ENCODE measurements at places on chromosomes 5 and 9. TPM values are rescaled to one million over a fixed set of nuclear protein-coding genes. Genes with fewer than 3 reads are reported as not detected.

DNA sequence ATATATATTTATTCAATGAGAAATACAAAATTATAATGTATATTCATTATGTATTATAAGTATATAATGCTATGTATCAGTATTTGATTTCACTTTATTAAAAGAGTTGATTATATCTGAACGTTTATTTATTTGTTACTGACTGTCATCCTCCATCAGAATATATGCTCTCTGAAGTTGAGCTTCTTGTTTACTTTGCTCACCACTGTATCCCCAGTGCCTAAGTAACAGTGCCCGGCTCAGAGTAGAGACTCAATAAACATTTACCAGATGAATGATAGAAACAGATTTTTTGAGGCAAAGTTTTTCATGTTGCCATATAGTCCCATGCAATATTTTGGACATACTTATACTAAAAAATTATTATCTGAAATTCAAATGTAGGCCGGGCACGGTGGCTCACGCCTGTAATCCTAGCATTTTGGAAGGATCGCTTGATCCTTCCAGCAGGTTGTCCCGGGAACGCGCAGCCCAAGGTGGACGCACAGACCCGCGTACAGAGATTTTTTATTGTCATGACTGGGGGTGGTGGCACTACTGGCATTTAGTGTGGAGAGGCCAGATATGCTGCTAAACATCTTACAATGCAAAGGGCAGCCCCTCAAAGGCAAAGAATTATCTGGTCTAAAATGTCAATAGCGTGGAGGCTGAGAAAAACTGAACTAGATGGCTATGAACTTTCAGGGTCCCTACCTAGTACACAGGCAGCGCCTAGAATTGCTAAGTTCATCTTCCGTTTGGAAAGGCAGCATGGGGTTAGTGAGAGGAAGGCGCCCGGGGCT lies 761 bp upstream of the DNAJC25 start:
- H3K27ac ChIP-seq = peak overlapping the region; percentile 69
- DNase-seq = no peak
- no peaks in the 10 kb centered on the region for H3K4me1 ChIP-seq

GRCh38 chr5:136730426-136730825 lies 365.1 kb upstream of the TRPC7 start:
- DNase-seq = no peak
- no peaks in the 10 kb centered on the region for H3K4me1 ChIP-seq
- no peak overlapping the region for H3K4me3 ChIP-seq
- H3K27me3 ChIP-seq = no peaks in the 10 kb centered on the region
- H3K27ac ChIP-seq = no peak overlapping the region

MROH2B gene
- total RNA-seq = not detected

KIF4B gene
- total RNA-seq = not detected

PRRX2 gene
- not detected for total RNA-seq

GRCh38 chr5:114447084-114447773 lies 85.4 kb downstream of the KCNN2 start:
- no peaks in the 10 kb centered on the region for H3K4me1 ChIP-seq
- H3K4me3 ChIP-seq = no peak overlapping the region
- DNase-seq = no peak
- no peak overlapping the region for H3K27ac ChIP-seq
- H3K27me3 ChIP-seq = no peaks in the 10 kb centered on the region
- no peaks in the 10 kb centered on the region for H3K36me3 ChIP-seq

DNA sequence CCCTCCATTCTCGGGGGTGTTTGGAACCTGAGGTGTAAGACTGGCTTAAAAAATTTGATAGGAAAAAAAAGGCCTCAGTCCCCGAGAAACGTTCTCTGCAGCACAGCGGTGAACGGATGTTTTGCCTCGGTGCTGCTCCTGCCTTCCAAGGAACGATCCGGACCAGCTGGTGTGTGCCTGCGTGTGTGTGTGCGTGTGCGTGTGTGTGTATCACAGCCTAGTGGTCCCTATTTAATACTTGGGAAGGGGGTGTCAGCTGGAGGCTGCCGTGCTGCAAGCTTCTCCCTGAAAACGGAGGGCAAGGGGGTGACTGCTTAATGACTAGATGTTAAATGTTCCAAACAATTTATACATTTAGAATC lies 76.9 kb downstream of the LHX2 start:
- no peaks in the 10 kb centered on the region for H3K4me1 ChIP-seq
- no peak overlapping the region for H3K27ac ChIP-seq
- no peak for DNase-seq
- H3K4me3 ChIP-seq = no peak overlapping the region
- no peaks in the 10 kb centered on the region for H3K27me3 ChIP-seq

ZNF618 gene
- 6.9 TPM for total RNA-seq

DNA sequence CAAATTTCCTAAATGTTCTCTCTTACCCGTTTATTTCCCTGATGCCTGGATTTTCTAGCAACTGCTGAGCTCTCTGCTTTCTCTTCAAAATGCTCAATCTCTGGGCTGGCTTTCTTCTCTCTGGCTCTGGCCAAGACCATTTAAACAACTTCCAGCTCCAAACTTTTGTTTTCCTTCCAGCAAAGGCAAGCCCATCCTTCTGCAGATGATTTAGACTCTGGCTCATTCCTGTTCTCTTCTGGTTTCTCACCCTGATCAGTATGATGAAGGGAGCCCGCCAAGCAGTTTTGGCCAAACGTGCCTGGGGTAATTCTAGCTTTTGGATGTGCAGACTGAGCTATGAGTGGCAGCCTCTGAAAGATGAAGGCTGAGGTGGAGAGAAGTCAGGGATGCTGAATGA lies 78.1 kb downstream of the HSPA4 start:
- H3K4me1 ChIP-seq = no peaks in the 10 kb centered on the region
- H3K27me3 ChIP-seq = no peaks in the 10 kb centered on the region
- no peaks in the 10 kb centered on the region for H3K36me3 ChIP-seq
- H3K27ac ChIP-seq = no peak overlapping the region
- H3K4me3 ChIP-seq = no peak overlapping the region

DNA sequence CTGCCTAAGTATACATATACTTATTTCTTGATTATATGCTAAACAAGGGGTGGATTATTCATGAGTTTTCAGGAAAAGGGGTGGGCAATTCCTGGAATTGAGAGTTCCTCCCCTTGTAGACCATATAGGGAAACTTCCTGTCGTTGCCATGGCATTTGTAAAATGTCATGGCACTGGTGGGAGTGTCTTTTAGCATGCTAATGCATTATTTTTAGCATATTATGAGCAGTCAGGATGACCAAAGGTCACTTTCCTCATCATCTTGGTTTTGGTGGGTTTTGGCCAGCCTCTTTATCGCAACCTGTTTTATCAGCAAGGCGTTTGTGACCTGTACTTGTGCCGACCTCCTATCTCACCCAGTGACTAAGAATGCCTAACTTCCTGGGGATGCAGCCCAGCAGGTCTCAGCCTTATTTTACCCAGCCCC lies 80.9 kb downstream of the ALDH7A1 start:
- H3K27me3 ChIP-seq = no peaks in the 10 kb centered on the region
- no peak for DNase-seq
- no peak overlapping the region for H3K4me3 ChIP-seq
- no peaks in the 10 kb centered on the region for H3K36me3 ChIP-seq

GFRA3 gene
- 0.30 TPM for total RNA-seq

- DNase-seq = no peak
- H3K4me1 ChIP-seq = no peaks in the 10 kb centered on the region
- H3K27ac ChIP-seq = no peak overlapping the region
- no peaks in the 10 kb centered on the region for H3K27me3 ChIP-seq
- H3K36me3 ChIP-seq = no peaks in the 10 kb centered on the region
These were observed 197.4 kb upstream of the ISL1 start for GRCh38 chr5:51185850-51186329.

GRCh38 chr5:122429545-122430318 lies 117.7 kb downstream of the SNCAIP start:
- no peak overlapping the region for H3K27ac ChIP-seq
- H3K4me1 ChIP-seq = no peaks in the 10 kb centered on the region
- no peaks in the 10 kb centered on the region for H3K36me3 ChIP-seq

- DNase-seq = no peak
- H3K27me3 ChIP-seq = no peaks in the 10 kb centered on the region
- H3K27ac ChIP-seq = no peak overlapping the region
These were observed 434.7 kb downstream of the DTWD2 start for GRCh38 chr5:118553662-118554061.

DNA sequence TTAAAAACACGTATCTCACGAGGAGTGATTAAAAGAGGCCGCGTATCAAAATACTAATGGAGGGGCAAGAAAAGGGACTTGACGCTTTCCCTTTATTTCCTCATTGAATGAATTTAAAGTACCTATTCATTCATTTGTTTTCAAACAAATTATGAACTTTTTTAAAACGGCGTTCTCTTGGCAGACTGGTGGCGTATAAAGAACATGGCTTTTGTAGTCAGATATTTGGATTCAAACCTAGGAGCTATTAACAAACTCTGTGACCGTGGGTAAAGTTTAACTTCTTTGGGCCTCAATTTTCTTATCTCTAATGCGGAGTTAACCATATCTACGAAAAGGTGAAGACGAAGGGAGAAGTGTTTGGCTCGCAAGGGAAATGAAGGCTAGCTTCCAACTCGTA lies 876 bp downstream of the CAAP1 start:
- peak overlapping the region; percentile 96 for H3K4me3 ChIP-seq
- peaks cover 7% of the 10 kb centered on the region for H3K4me1 ChIP-seq
- H3K27ac ChIP-seq = peak overlapping the region; percentile 88
- H3K36me3 ChIP-seq = no peaks in the 10 kb centered on the region
- no peak for DNase-seq

DNA sequence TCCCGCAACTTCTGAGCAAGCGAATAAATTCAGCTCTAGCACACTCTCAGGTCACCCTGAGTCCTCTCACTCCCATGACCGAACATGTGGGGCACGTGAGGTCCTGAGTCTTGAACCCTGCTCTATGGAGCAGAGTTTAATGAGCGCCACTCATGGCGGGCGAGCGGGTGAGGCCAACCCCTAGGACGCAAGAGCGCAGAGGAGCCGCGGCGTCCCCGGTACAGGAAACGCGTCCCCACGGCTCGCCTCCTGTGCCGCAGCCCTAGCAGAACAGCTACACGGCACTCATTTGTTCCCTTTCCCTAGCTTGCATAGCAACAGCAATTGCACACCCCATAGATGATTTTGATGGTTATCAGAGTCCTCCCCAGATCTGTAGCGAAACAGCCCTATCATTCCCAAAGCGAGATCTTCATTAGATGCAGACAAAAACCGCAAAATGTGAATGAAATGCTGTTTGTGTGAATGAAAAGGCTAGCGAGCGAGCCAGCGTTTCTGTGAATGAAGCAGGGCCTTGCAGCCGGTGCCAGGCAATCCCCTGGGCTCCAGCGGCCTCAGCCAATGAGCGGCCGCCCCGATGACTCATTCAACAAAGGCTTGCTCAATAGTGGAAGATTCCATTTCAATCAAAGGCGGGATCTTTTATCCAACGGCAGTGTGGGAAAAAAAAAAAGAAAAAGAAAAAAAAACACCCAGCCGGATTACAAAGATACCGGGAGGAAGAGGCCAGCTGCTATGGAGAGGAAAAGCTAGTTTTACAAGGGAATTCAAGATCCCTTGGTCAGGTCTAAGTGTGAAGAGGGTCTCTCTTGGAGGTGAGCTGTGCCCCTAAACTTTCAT lies 1.5 kb upstream of the SHC3 start:
- no peaks in the 10 kb centered on the region for H3K36me3 ChIP-seq
- peak overlapping the region; percentile 27 for H3K4me3 ChIP-seq

GRCh38 chr5:97163360-97163764 lies 19.7 kb downstream of the RIOK2 start:
- no peaks in the 10 kb centered on the region for H3K4me1 ChIP-seq
- no peak for DNase-seq
- H3K4me3 ChIP-seq = no peak overlapping the region
- no peaks in the 10 kb centered on the region for H3K36me3 ChIP-seq

GRCh38 chr5:105684799-105685198 lies 1985.9 kb downstream of the EFNA5 start:
- no peak overlapping the region for H3K4me3 ChIP-seq
- no peaks in the 10 kb centered on the region for H3K27me3 ChIP-seq
- no peak overlapping the region for H3K27ac ChIP-seq

SPINK4 gene
- total RNA-seq = not detected

- H3K27me3 ChIP-seq = no peaks in the 10 kb centered on the region
- H3K27ac ChIP-seq = no peak overlapping the region
- no peak for DNase-seq
- no peaks in the 10 kb centered on the region for H3K4me1 ChIP-seq
- no peak overlapping the region for H3K4me3 ChIP-seq
- no peaks in the 10 kb centered on the region for H3K36me3 ChIP-seq
These were observed 170.2 kb upstream of the HMHB1 start for GRCh38 chr5:143641549-143642355.

FAM221B gene
- not detected for total RNA-seq

- no peak overlapping the region for H3K27ac ChIP-seq
- DNase-seq = no peak
- no peaks in the 10 kb centered on the region for H3K4me1 ChIP-seq
- H3K4me3 ChIP-seq = no peak overlapping the region
- no peaks in the 10 kb centered on the region for H3K36me3 ChIP-seq
- no peaks in the 10 kb centered on the region for H3K27me3 ChIP-seq
These were observed 171.4 kb downstream of the SGCD start for GRCh38 chr5:156498226-156498980.

HAPLN1 gene
- total RNA-seq = not detected

NEUROG1 gene
- total RNA-seq = not detected

NR3C1 gene
- total RNA-seq = 55.1 TPM

Measured in uterus (tissue), 4 donors.